Cortex of kidney (tissue), 1 donor: ENCODE measurements at places on chromosomes 7 and 10.

GRCh38 chr10:68235111-68235510 lies 3.2 kb upstream of the ATOH7 start:
- DNase-seq: no peak

DNA sequence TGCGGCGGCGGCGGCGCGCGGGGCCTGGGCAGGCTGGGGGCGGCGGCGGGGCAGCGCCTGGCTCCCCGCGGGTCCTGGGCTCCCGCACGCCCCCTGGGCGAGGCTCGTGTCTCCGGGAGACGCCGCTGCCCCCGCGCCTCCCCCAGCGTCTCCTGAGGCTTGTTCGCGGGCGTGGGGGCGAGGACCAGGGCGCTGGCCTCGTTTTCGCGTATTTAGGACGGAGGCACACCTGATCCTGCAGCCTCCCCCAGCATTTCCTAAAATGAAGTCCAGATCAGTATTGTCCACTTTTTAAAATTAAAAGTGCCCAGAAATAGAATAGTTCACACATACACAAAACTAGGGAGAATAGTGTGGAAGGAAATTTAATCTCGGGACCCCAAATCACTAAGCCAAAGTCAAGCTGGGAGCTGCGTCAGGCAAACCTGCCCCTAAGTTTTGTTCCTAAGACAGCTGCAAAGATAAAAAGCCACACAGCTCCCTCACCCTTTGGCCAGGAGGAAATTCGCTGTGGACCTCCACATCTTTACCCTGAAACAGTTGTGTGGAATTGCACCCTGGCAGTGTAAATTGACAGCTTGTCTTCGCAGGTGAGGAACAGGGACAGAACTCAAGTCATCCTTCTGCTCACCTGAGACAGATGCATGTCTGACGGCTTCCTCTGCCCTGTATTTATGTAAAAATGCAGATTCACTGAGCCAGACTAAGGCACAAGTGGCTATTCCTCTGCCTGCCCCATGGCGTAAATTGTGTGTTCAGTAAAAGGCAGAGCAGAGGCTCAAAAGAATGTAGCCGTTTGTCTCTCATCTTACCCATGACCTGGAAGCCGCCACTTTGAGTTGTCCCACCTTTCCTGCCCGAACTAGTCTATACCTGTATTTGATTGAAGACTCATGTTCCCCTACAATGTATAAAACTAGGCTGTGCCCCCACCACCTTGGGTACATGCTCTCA lies 740 bp downstream of the GALNT11 start:
- no peak for DNase-seq

DNA sequence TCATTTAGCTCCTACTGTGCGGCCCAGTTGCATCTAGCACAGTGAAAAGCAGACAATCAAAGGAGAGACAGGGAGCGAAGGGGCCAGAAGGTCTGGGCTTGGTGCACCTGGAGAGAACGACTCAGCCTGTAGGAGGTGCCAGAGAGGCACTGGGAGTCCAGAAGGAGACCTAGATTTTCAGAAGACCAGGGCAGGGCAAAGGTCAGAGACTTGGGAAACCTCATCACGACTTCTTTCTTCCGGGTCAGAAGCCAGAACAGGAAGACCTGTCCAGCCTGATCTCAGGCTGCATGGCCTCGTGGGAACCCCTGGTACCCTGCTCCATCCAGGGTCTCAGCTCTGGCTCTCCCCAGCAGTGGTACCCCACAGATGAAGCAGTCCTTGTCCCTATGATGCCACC lies 5.2 kb downstream of the AGAP3 start:
- no peak for DNase-seq

DNA sequence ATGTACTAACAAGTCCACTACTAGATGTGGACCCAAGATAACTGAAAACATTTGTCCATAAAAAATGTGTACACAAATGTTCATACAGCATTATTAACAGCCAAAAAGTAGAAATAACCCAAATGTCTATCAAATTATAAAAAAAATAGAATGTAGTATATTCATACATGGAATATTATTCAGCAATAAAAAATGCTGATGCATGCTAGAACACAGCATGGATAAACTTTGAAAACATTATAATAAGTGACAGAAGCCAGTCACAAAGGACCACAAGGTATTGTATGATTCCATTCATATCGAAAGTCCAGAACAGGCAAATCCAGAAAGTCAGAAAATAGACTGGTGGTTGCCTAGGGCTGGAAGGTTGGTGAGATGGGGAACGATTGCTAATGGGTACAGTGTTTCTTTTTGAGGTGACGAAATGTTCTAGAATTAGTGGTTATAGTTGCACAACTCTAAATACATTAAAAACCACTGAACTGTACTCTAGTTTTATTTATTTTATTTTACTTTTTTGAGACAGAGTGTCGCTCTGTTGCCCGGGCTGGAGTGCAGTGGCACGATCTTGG lies 43.3 kb upstream of the ANLN start:
- DNase-seq: no peak

GRCh38 chr10:79116801-79117723 lies 48.3 kb downstream of the ZMIZ1 start:
- DNase-seq: no peak

- no peak for DNase-seq
Measured at GRCh38 chr7:150586785-150587152, 19.6 kb downstream of the GIMAP4 start.

GRCh38 chr7:109101332-109101731 lies 531.7 kb downstream of the DNAJB9 start:
- no peak for DNase-seq

DNA sequence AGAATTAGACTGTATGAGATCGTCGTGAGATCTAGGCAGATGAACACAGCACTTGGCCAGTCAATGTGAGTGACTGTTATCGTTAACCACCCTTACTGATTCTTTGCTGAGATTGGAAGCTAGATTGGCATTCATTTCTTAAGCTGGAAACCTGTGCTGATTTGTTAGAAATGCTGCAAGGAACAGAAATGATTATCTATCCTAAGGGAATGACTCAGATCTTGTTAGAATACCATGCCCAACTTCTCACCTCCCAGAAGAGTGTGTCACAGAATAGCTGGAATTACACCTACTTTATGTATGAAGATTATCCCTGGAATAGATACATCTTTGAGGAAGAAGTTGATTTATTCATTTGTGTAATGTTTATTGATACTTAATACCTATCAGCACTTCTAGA lies 275.2 kb downstream of the AUTS2 start:
- no peak for DNase-seq

DNA sequence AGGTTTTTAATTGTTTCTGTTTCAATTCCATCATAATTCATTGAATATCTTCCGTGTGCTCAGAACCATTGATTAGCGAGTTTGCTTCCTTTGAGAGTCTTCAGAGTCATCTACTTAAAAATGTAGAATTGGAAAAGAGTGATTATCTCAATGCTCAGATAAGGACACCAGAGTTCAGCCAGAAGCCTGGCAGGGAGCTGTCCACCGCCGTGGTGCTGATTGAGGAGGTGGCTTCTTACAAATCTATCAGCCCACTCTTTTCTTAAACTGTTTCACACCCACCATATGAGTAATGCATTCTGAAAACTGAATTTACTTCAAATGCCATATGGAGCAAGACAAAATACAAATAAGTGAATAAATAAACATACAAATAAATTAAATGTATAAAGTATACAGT lies 79.3 kb downstream of the INSYN2A start:
- DNase-seq: no peak

DNA sequence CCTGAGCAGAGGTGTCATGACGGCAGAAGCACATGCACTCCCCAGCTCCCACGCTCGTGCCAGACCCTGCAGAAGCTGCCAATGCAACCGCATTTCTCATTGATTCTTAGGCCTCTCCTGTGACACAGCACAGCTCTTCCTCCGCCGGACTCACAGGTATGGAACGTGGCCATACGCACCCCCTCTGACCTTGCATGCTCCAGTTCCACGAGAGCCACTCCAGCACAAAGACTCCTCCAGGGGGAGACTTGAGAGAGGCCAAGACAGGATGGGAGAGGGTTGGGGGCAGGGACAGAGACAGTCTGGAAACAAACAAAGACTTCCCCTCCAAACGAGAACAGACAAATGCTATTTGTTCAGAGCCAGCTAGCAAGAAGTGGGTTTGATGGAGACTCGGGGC lies 124.3 kb upstream of the PPP2R2D start:
- no peak for DNase-seq
